ENCODE measurements at places on chromosomes 12 and 14.

- no peak for DNase-seq
Measured at GRCh38 chr12:79012636-79013035, 148.1 kb downstream of the SYT1 start.

DNA sequence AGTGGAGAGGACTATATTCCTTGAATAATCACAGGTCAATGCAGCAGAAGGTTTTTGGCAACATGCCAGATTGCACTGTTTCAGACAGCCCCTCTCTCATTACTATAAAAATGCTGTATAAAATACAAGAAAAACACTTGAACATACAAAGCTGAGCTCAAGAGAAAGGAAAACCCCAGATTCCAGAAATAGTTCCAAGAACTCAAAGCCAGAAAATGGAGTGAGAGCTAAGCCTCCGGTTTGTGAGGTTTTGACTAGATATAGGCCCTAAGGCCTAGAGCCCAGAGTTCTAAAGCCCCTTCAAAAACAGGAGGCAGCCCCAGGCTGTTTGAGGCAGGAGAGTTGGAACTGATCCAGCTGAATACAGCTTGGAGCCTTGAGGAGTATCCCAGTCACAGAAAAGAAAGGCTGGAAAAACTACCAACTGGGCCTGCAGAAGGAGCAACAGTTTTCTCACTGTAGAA, 29.4 kb upstream of the ACTN1 start:
- no peak for DNase-seq

DNA sequence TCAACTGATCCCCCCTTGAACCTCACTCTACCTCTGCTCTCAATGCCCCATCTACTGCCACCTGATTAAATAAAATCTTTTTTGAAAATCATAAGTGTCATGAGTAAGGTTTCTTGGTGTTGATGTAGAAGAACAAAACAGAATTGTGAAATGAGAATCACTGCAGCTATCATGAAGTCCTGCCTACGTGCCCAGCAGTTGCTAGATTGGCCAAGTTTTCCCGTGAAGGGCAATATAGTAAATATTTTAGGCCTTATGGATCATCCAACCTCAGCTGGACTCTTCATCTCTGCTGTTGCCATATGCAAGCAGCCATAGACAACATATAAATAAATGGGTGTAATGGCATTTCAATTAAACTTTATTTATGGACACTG, 5.2 kb upstream of the OAS3 start:
- DNase-seq, result no peak

DNA sequence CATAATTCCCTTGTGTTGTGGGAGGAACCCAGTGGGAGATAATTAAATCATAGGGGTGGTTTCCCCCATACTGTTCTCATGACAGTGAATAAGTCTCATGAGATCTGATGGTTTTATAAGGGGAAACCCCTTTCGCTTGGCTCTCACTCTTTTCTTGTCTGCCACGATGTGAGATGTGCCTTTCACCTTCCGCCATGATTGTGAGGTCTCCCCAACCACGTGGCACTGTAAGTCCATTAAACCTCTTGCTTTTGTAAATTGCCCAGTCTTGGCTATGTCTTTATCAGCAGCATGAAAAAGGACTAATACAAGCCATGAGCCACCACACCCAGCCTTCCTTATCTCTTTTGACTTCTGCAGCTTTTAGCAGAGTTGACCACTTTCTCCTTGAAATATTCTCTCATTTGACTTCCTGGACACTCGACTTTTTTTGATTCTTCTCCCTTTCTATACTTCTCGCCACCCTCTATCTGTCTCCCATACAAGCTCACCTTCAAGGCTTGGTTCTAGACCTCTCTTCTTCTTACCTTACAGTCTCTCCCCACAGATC, 2.3 kb downstream of the MTERF2 start:
- no peak for DNase-seq

DNA sequence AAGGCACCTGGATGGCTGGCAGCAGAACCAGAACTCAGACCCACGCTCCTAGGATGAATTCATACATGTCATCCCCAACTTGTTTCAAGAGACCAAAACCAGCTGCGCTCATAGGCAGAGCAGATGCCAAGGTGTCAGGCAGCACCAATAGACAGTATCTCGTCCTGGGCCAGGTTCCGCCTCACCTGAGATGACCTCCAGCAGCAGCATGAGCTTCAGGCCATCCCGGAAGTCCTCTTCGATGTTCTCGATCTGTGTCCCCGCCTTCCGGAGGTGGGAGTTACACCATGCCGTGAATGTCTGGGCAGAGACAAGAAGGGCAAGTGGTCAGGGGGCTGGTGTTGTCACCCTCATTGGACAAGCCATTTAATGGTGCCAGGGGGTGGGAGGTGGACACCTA, 53.7 kb downstream of the ACTN1 start:
- DNase-seq, result no peak

DNA sequence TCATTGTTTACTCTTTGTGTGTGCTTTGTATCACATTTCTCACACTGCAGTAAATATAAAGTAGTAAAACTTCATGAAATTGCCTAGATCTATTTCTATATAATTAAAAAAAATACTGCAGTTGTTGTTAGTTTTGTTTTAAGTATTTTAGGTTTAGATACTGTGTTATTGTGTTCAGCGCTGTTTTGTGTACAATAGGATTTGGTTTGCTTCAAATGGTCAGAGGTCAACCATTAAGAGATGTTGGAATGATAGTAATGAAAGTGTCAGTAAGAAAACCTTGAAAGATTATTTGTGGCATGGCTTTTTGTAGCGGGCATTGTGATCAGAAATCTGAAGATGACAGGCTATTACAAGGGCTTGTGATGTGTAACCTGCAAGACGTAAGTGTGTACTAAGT, 67.9 kb downstream of the RAD51B start:
- no peak for DNase-seq

DNA sequence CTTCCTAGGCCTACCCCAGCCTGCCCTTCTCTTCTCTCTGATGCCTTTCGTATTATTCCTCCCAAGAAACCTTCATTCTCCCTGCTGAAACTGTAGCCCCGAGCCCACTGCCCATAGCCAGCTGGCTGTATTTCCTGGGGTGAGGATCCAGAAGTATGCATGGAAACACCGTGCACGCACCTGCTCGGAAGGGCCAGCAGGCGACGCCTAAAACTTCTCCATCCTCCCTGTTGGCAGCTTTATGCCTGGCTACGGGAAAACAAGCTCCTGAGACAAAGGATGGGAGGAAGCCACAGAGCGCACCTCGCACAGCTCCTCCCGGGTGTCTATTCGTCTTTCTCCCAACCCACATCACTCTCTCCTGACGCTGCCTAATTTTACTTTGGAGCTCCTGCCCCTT, 69.0 kb upstream of the CAPRIN2 start:
- no peak for DNase-seq

GRCh38 chr14:73634011-73634833, 10.6 kb upstream of the DNAL1 start:
- DNase-seq, result peak; percentile 35

DNA sequence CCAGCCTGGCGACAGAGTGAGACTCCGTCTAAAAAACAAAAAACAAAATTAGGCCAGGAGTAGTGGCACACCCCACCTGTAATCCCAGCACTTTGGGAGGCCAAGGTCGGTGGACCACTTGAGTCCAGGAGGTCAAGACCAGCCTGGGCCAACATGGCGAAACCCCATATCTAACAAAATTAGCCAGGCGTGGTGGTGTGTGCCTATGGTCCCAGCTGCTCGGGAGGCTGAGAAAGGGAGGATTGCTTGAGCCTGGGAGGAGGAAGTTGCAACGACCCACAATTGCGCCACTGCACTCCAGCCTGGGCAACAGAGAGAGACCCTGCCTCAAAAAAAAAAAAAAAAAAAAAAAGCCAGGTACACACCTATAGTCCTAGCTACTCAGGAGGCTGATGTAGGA, 37.0 kb downstream of the KDM2B start:
- no peak for DNase-seq

- DNase-seq, result no peak
Measured at GRCh38 chr14:49954171-49954631, 61.3 kb downstream of the ARF6 start.

DNA sequence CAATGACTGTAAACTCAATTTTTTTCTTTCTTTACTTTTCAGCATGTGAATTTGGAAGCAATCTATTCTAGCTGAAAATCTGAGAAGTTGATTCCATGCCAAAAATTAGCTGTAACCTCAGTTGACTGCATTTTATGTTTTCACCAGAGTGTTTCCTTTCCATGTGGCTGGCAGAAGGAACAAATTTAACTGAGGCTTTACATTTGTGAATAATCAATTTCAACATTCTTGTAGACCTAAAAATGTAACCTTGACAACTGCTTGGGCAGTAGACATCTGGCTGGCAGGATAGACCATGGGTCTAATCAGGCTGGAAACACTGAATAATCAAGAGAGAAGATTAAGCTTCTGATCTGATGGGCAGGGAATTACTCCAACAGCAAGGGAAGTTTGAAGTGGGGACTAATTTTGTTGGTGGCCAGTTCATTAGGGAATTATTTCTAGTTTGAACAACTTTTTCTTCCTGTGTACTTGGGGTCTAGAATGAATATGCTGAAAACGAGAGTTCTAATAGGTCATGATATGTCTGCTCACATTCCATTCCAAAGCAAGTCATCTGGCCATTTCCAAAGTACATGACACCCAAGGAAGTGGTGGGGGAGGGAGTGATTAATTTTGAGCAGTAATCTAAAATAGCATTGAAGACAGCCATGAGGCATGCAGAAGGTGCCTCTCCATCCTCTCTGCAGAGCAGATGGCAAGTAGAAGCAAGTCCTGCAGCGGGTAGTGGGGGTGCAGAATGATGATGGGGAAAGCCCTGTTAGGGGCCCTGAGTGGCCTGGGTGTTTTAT, 68.2 kb downstream of the ATP23 start:
- DNase-seq, result no peak

DNA sequence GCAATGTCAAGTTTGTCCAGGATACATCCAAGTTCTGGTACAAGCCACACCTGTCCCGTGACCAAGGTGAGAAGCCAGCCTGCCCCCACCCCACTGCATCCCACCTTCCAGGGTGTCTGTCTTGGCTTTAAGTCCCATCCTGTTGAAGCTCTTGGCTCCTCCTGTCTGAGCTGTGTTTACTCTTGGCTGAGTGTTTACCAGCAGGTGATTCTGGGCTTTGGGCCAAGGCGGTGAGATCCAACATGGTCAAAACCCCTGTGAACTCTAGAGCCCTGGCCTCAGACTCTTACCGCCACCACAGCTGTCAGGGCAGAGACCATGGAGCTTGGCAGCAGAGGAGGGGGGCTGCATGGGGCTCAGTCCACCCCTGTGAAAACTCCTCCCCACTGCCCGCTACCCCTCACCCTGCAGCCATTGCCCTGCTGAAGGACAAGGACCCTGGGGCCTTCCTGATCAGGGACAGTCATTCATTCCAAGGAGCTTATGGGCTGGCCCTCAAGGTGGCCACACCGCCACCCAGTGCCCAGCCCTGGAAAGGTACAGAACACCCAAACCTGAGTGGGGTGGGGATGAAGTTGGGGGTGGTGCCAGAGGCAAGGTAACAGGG, 11.6 kb downstream of the TNS2 start:
- DNase-seq, result peak; percentile 88

DNA sequence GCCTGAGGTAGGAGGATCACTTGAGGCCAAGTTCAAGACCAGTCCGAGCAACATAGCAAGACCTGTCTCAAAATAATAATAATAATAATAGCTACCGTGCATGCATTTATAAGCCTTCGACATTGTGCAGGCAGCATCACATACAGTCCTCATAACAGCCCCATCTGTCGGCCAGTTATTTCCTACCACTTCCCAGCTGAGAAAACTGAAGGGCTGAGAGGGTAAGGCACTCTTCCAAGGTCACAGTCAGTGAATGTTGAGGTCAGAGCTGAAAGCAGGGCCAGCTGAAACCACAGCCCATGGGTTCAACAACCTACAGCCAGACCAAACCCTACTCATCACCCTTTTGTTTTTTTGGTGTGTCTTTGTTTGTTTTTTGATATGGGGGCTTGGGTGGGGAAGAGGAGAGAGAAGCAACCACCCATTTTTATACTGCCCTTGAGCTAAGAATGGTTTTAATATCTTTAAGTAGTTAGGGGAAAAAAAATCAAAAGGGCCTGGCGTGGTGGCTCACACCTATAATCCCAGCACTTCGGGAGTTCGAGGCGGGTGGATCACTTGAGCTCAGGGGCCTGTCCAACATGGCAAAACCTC, 16.8 kb upstream of the ITPK1 start:
- peak; percentile 53 for DNase-seq

DNA sequence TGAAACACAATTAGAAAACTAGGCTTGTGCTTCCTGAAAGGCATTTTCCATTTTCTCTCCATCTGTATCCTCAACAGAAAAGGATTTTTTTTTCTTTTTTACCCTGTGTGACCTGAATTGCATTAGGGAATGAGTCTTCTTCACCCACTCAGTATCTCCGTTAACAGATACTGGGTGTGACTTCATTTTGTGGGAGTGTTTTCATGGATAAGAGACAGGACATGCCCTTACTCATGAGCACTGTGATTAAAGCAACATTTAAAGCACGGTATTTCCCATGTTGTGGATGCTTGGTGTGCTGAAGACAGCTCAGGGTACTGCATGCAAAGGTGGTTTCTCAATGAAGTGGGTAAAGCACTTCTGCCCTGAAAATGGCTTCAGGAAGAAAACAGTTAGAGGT, 1397.3 kb upstream of the TMEM132C start:
- no peak for DNase-seq

- no peak for DNase-seq
Measured at GRCh38 chr12:25372002-25372401, 121.3 kb upstream of the KRAS start.

DNA sequence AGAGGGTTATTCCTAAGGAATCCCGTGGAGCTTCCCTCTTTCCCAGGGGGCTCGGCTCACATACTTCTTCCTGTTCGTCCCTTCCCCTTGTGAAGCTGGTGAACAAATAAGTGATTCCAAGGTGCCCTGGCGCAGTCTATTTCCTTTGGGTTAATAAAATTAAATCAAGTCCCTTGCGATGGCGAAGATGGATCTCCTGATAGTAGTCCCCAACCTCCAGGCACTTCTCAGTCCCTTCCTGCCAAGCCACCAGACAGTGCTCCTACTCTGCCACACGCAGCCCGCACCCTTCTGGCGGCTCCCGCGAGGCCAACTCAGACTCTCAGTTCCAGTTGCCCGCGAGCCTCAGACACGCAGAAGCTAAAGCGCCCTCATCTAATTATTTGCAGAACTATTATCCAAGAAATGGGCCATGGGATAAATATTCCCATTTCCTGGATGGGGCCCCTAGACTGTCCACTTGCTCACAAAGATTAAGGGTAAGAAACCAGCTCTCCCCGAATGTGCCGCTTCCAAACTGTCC, 2.4 kb upstream of the SIX6 start:
- DNase-seq, result no peak

- DNase-seq, result no peak
Measured at GRCh38 chr14:66638689-66639088, 130.7 kb downstream of the GPHN start.

DNA sequence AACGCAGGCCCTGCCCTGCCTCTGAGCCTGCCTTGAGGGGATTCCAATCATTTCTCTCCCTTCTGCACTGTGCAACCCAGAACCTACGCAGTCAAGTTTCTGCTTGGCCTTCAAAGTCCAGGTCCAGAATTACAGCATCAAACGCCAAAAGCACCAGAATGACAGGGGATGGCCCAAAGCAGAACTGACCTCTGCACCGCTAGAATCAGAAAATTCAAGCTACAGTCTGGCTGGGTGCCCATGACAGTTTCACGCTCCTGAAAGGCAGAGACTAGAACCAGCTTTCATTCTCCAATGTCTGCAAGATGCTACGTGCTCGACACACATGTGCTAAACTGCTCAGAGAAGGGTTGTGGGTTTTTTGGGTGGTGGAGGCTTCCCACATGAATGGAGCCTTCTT, 4.1 kb downstream of the CLMN start:
- DNase-seq, result no peak
